ENCODE measurements at places on chromosomes 3 and 15.

DNA sequence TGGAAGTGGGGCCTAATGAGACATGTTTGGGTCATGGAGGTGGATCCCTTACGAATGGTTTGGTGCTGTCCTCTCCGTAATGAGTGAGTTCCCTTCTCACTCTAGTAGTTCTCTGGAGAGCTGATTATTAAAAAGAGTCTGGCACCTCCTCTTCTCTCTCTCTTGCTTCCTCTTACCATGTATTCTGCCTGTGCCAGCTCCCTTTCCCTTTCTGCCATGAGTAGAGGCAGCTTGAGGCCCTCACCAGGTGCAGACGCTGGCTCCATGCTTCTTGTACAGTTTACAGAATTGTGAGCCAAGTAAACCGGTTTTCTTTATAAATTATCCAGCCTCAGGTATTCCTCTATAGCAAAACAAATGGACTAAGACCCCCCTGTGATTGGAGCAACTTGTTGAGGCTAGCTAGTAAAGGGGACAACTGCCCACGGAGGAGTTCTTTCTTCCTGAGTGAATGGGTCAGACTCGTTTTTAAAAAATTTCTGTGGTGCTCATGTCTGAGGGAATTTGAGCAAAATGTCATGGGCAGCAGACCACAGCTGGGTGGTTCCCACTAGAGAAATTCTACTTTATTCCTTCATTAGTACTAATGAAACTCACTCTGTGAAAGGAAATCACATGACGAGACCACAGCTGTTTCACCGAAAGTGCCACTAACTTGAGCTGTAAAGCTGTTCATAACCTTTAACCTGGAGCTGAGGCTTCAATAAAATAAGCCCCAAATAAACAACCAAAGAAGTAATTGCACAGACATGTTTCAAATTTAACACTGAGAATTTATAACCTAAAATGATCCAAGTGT is 210.0 kb downstream of the NFKBIZ start:
- no peak for DNase-seq

- DNase-seq: no peak
Observed at GRCh38 chr3:22101351-22101750, 350.3 kb upstream of the ZNF385D start.

GRCh38 chr15:50636146-50636545 is 50.5 kb downstream of the TRPM7 start:
- no peak for DNase-seq

- no peak for DNase-seq
Observed at GRCh38 chr3:175392653-175393052, 533.5 kb downstream of the NAALADL2 start.

- no peak for DNase-seq
Observed at GRCh38 chr15:83854321-83854720, 200.4 kb downstream of the ADAMTSL3 start.

- DNase-seq: no peak
Observed at GRCh38 chr15:58136731-58137130, 1.4 kb upstream of the AQP9 start.

GRCh38 chr3:193970773-193971206 is 165.2 kb upstream of the HES1 start:
- no peak for DNase-seq

DNA sequence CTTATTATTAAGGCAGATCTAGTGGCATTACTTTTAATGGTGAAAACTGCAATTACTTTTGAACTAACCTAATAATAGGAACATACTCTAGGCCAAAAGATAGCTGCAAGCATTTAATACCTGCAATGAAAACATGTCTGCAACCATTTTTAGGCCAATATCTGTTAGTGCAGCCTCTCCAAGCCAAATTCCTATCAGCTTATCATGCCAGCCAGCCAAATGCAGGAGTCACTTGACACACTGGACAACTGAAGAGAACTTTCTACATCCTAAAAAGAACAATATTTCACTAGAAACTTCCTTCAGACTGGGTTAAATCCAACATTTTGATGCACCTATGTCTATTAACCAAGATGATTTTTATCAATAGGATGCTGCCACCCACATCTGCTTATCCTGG is 33.8 kb downstream of the CCDC54 start:
- DNase-seq: no peak

DNA sequence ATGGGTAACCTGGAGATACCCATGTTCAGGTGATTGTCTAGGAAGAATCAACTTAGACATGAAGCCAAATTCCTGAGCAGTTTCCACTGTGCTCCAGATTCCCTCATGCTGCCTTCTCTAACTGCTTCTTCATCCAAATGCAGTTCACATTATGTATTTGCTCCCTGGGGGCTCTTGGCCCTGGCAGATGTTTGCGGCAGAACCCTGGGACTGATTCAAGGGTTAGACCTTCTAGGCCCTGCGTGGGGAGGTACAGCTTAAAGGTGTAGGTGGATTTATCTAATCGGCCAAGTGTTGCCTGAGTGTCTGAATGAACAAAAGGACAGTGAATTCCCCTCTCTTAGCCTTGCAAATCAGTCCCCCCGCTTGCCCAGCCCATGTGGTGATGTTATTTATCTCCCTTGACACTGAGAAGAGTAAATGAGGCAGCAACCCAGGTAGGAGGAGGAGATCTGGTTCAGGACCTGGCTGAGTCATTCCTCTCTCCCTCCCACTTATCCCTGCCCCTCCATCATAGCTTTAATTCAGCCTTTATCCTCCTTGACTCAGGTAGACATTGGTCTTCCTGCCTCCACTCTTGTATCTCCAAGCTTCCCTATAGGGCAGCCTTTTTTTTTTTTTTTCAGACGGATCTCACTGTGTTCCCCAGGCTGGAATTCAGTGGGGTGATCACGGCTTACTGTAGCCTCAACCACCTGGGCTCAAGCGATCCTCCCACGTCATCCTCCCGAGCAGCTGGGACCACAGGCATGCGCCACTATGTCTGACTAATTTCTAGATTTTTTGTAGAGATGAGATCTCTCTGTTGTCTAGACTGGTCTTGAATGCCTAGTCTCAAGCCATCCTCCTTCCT is 54.8 kb downstream of the MAGEF1 start:
- DNase-seq: no peak

DNA sequence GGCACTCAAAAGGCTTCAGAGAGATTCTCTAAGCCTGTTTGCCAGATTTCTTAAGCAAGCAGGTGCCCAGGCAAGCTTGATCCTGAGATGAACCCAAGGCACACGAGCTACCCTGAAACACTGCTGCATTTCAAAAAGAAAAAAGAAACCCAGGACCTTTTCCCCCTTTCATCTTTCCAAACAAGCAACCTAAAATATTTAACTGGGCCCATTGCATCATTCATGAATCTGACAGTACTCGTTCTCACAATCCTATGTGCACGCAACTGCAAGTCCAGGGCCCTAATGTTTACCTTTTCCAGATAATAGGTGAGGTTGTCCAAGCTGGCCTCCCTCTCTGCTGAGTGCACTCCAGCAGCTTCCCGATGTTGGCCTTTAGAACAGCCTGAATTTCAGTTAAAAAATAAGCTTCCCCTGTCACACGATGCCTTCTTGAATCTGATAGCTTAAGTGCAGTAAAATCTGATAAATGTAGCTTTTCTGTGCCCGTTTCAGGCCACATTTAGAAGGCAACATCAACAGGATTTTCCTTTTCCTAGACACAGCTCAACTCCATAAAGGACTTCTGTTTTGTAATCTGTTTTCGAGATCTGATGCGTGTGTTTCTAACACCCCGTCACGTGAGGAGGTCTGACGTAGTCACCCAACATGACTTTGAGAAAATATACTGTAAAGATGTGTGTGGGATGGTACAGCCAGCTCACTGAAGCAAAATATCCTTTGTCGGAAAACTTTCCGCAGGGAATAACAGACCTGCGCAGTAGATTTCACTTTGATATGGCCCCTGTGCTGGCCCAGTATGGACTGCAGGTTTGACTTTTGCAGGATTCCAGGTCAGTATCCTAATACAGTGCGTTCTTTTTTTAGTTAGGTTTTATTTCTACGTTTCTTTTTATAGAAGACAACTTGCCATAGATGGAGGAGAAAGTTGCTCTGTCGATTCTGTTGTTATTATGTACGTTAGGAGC is 55.1 kb upstream of the RASA2 start:
- no peak for DNase-seq

DNA sequence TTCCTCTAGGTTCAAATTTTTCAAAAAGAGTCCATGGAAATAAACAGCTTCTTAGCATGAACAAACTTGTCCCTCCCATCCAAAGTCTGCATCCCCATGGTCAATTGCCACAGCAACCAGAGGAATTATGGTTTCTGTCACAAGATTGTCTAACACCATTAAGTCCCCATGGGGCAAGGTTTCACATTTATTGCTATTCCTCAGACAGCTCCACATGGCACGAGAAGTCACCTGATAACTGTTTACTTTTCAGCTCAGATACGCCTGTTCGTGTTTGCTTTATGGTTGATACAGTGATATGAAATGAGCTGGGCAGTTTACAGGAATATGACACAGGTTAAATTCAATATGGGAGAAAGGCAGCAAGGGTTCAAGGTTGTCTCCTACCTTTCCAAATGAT is 37.9 kb upstream of the MUC13 start:
- no peak for DNase-seq

DNA sequence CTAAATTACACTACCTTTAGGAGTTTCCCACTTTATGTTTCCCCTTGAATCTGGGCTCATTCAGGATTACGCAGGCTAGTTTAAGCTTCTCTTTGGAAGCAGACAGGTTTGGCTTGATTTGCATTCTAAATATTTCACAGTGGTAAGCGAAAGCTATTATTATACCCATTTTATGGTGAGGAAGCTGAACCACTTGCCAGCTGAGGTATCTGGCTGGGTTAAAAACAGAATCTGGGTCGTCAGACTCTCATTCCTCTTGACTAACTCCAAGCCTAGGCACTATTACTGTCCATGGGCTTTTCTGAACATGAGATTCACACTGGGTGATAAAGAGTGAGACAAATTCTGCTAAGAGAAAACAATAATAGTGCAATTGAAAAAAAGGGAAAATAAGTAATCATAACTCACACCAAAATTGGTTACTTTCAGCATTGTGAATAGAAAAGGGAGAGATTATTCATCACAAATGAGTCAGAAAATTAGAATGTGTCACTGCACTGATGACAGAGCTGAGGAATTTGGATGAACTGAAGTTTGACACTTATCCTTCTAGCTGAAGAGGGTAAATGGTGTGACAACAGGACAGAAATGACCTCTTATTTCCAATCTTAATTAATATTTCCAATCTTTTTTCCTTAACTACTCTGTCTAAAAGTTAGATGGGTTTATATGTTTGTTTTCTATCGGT is 211.3 kb downstream of the TIGIT start:
- DNase-seq: no peak

DNA sequence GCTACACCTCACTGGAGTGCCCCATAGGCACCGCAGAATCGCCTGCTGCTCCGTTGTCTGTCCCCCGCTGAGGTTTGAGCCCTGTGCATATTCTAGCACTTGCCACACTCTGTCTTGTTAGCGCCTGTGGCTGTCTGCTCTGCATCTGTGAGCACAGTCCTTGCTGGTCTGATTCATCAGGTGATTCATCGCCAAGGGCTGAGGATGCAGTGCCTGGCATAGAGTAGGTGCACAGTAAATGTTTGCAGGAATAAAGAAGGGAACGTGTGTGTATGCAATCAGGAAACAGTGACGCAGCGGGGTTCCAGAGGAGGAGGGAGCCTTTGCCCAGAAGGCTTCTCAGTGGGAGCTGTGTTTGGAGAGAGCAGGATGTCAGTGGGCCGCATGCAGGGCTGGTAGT is 124.0 kb upstream of the PLXNA1 start:
- no peak for DNase-seq

- no peak for DNase-seq
Observed at GRCh38 chr3:24589931-24590880, 95.6 kb upstream of the THRB start.

DNA sequence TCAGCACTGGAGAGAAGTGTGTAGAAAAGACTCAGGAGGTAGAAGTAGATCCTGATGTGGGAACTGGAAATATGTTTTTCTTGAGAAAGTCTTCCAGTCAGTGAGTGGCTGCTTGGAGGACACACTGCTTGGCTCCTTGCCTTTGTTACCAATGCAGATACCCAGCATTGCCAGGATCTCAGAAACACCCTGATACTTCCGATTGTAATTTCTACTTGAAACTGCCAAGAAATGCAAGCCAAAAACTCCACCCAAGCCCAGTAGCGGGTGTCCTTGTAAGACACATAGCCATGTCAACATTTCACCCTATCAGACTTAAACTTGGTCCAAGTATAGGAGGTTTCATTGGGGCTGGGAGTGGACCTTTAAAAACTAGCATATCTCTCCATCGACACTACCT is 141.8 kb downstream of the ALDH1A2 start:
- DNase-seq: no peak

DNA sequence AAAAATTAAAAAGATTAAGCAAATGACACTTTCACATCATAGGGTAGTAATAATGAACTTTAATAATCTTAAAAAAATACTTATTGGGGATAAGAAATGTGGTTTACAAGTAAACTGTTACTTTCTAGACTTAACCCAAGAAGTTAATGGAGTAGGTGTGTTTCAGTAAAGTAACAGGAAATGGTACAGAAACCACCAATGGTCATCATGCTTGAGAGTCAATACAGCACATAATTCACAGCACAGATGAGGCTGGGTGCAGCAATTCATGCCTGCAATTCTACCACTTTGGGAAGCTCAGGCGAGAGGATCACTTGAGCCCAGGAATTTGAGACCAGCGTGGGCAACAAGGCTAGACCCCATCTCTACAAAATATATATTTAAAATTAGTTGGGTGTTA is 11.5 kb upstream of the USP50 start:
- DNase-seq: no peak

DNA sequence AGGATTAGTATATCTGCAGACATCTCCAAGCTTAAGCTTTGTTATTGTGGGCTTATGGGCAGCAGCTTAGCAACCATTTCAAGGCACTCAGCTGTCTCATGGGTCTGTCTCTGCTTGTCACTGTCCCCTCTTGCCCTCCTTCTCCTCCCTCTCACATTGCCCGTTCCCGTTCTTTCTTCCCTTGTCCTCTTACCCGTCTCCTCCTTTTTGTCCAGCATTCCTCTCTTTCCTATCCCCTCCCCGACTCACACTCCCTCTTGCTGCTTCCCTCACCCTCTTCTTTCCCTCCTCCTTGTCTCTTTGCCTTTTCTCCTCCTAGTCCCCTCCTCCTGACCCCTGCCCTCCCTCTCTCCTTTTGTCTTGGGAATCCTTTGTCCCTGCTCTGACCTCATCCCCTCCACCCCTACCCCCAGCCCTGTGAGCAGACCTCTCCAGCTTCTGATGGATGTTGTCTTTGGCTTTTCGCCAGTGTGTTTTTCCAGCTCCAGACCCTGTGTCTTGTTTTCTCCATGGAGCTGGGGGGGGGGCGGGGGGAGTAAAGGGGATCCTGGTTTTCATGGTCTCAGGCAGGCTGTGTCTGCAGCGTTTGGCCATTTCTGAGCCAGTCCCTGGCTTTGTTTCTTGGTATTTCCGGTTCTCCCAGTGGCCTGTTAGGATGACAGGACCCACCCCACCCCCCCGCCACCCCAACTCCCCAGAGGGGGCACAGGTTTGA is 47.9 kb upstream of the TRAK1 start:
- no peak for DNase-seq

DNA sequence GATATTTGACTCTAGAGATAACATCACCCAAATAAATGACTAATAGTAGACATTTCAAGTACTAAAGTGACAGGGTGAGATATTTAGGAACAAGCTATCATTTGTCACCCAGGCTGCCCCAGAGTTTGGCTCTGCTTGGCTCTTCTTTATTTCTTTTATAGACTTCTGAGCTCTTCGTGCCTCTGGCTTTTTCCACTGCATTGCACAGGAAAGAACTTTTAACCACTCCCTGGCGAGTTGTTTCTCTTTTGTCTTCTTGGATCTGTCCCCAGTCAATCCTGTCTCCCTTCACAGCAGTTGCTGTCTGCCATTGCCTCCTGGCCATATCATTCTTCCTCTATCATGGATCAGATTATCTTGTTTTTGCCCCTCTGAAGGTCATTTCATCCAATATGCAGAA is 339.2 kb upstream of the DCBLD2 start:
- no peak for DNase-seq

GRCh38 chr15:72787526-72787925 is 4.0 kb upstream of the ADPGK start:
- no peak for DNase-seq
